Effector memory CD4-positive, alpha-beta T cell (primary cell): ENCODE measurements at places on chromosomes 16 and 17.

DNA sequence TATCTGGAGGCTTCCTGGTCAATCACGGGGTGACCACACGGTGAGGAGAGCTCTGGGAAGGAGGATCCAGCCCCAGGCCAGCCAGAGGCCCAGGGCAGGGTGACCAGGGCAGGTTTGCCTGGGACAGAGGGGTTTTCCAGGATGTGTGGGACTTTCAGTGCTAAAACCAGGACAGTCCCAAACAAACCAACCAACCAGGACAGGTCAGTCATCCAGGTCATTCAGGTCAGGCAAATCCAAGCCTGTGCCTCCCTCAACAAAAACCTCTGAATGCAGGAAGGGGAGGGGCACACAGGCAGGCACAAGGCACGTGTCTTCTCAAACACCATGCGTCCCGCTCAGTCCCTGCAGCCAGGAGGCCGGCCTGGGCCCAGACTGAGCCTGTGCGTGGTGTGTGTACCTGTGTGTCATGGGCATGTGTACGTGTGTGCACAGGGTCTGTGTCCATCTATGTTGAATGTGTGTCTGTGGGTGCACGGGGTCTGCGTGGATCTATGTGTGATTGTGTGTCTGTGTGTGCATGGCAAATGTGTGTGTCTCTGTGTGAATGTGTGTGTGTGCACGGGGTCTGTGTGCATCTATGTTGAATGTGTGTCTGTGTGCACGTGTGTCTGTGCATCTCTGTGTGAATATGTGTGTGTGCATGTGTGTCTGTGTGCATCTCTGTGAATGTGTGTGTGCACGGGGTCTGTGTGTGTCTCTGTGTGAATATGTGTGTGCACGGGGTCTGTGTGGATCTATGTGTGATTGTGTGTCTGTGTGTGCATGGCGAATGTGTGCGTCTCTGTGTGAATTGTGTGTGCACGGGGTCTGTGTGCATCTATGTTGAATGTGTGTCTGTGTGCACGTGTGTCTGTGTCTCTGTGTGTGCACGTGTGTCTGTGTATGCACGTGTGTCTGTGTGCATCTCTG lies 78.9 kb downstream of the RTN4RL1 start:
- no peak for DNase-seq

DNA sequence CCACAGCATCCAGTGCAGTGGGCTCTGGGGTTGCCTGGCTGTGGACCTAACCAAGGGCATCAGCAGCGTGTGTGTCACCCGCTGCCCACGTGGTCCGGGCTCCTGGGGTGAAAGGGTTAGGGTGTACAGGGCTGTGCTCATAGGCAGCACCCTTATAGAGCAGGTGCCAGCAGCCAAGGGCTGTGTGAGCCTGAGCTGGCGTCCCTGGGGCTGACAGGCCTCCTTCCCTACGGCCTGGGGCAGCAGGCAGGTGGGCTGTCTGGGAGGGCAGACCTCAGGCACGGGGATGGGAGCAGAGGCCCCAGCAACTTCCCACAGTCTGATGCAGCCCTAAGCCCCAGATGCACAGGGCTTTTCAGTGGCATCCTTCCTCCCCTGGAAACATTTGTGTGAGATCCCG lies 13.9 kb downstream of the CD300A start:
- DNase-seq, result no peak

DNA sequence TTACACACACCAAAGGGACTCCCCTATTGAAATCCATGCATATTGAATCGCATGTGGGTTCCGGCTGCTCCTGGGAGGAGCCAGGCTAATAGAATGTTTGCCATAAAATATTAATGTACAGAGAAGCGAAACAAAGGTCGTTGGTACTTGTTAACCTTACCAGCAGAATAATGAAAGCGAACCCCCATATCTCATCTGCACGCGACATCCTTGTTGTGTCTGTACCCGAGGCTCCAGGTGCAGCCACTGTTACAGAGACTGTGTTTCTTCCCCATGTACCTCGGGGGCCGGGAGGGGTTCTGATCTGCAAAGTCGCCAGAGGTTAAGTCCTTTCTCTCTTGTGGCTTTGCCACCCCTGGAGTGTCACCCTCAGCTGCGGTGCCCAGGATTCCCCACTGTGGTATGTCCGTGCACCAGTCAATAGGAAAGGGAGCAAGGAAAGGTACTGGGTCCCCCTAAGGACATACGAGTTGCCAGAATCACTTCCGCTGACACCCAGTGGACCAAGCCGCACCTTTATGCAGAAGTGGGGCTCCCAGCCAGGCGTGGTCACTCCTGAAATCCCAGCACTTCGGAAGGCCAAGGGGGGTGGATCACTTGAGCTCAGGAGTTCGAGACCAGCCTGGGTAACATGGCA lies 2.2 kb downstream of the GAA start:
- no peak for DNase-seq

DNA sequence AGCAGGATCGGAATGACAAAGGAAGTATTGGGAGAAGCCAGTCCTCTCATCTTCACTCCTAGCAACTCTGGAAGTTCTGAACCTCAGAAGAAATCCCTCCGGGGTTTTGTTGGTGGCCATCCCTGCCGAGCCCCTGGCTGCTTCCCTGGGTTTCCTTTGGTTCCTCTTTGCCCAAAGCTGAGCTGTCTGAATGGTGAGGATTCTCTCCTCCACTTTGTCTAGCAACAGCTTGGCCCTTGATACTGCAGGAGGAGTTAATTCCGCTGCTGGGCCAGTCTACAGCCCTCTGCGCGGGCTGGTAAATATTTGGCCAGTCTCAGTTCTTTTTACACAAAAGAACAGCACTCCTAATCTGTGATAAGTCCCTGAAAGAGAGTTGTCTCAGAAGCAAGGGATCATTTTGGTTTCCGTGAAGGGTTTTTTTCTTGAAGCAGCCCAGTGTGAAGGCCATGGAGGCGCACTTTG lies 170.9 kb downstream of the RAB11FIP4 start:
- DNase-seq, result no peak

GRCh38 chr16:16167927-16168326 lies 55.4 kb downstream of the ABCC6 start:
- no peak for DNase-seq

DNA sequence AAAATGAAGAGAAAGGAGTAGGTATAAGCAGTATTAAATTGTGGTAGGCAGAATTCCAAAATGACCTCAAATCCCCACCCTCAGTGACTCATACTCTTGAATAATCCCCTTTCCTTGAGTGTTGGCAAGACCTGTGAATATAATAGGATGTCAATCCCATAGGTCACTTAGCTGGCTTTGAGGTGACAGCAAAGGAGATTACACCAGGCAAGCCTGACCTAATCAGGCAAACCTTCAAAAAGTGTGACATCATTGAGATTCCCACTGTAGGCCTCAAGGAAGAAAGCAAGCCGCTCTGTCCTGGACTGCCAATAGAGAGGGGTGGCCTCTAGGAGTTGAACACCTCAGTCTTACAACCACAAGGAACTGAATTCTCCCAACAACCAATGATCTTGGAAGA lies 535.2 kb downstream of the RBFOX1 start:
- no peak for DNase-seq
